ENCODE measurements at places on chromosomes 6 and 20.

GRCh38 chr6:4872841-4873240 lies 96.6 kb downstream of the CDYL start:
- no peak for DNase-seq

DNA sequence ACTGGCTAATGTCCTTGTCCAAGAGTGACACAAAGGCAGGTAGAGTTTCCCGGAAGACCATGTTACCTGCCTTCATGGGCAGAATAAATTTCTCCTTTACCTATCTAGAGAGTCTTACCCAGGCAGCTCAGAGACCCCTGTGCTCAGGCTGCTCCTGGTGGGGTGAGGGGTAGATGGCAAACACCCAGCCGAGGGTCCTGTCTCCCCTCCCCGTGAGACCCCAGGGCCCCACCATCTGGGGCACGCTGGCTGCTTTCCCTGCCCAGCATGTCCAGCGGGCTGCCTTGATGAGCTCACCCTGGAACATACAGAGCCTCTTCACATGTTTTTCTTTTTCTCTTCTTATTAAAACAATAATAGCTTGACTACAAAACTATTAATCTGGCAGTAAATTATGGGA lies 116.5 kb downstream of the EDN3 start:
- DNase-seq: no peak

- no peak for DNase-seq
These were observed 65.7 kb upstream of the EEF1A1 start for GRCh38 chr6:73586416-73586974.

- DNase-seq: no peak
These were observed 42.8 kb upstream of the LOC128125822 start for GRCh38 chr6:63529498-63529897.

DNA sequence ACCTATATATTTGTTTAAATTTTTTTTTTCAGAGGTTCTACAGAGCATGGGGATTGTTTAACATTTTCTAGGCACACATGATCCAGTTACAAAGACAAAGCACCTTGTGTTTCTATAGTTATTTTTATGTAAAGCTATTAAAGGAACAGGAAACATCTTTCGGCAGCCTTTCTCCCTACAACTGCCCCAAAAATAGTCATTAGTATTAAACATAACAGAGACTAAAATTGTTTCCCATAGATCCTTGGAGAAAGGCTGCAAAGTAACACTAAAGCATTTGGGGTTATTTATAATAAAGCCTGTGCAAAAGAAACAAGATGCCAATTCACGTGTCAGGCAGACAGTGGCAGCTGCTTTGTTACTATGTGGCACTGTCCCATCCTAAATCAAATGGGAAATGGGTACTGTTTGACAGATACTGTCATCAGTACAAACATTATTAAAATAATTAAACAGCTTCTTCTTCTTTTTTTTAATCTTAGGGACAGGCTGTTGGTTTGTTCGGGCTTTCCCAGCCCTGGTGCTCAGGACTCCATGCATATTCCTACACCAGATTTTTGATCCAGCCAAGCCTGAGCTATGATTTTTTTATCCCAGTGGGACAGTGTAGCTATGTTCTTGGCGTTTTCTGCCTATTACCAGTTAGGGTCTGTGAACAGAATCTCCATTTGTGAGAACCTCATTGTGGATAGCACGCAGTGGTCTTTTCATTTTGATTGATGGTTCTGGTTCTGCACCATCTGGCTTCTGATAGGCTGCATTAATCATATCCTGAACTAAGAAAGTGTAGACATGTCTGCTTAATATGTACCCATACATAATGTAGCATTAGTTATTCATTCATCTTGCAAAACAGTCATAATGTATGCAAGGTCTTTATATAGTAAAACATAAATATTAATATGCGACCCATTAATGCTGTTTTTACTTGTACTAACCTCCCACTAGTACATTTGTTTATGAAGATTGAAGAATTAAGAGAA lies 460.4 kb upstream of the SOX4 start:
- DNase-seq: no peak

GRCh38 chr6:79431537-79431933 lies 105.7 kb downstream of the LCA5 start:
- no peak for DNase-seq

DNA sequence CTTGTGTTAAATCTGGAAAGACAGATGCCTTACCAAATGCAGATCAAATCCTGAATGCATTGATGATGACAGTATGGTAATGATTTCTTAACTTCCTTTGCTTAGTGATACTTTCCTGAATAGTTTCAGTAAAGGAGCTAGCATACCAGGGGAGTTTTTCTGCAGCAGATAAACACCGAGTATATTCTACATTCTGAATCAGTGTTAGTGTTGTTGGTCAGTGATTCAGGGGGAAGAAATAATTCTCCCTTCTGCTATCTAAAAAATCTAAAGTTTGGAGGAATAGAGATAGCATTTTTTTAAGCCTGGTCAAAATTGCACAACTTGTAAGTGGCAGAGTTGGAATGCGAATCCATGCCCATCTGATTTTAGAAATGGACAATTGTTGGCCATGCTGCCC lies 512.2 kb upstream of the MARCKS start:
- no peak for DNase-seq

DNA sequence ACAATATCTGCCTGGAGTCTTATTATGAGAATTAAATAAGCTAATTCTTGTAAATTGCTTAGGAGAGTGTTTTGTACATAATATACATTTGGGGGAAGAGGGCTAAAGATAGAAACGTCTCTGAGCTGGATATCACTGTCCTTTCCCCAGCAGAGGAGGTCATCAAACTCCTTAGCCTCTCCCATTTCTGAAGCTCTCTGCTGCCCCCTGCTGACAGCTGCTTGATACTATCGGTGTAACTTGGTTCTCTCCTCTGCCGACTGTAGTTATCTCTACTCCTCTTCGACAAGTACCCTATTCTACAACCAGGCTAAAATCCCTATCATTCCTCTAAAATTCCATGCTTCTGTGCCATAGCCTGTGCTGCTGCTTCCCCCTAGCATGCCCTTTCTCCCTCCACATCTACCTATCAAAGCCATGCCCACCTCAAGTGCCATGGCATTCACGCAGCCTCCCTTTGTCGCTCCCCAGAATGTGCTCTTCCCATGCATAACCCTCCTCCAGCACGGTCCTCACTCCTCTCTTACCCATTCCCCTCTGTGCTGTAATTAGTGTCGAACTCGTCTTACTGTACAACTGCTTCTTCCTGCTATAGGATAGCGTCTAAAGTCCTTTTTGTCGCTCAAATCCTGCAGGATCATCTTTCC lies 101.2 kb downstream of the EPM2A start:
- DNase-seq: peak; percentile 65

GRCh38 chr20:47400685-47401084 lies 44.2 kb upstream of the ZMYND8 start:
- DNase-seq: no peak

- DNase-seq: no peak
These were observed 1.8 kb downstream of the RALGAPA2 start for GRCh38 chr20:20710443-20711315.

DNA sequence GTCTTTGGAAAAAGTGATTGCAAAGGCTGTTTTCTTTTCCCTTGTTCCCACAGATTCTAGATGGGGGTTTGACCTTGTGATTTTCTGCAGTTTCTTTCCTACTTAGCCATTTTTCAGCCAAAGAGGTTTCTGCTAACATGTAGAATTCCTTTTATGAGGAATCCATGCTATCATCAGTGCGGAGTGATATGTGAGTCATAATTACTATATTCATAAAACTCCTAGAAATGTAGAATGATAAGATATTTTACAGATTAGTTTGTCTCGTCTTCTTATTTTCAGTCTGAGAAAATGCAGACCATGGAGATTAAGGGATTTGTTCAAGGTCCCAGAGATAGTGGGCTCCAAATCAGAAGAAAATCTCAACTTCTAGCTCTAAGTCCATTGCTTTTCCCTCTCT lies 98.6 kb downstream of the KCNQ5 start:
- DNase-seq: no peak

DNA sequence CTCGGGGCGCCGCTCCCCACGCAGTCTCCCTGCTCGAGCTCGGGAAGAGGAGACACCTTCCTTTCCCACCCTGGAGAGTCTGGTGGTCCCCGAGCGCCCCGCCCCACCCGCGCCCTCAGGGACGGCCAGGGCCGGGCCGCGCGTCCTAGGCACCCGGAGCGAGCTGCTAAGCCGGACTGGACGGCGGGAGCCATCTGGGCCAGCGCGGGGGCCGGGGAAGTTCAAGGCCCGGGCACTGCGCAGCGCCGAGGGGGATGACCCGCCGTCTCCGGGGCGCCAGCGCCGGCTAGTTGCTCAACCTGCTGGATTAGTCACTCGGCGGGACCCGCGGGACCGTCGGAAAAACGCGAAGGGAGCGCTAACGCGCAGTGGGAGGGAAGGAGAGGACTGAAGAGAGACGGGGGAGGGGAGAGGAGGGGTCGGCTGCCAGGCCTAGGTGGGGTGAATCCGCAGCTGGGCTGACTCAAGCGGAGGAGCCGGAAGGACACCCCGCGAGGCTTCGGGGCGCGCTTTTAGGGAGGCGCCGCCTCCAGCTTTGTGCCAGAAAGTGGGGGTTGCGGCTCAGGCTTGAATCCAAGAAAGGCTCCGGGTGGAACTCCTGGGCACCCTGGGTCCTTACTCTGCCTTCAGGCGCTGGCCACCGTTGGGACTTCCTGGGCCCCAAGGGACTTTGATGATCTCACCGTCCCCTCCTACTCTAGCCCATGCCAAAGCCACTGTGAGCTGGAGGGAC lies 75.7 kb upstream of the FOXP4 start:
- no peak for DNase-seq

GRCh38 chr6:27672113-27672799 lies 199.4 kb upstream of the ZNF184 start:
- DNase-seq: no peak

DNA sequence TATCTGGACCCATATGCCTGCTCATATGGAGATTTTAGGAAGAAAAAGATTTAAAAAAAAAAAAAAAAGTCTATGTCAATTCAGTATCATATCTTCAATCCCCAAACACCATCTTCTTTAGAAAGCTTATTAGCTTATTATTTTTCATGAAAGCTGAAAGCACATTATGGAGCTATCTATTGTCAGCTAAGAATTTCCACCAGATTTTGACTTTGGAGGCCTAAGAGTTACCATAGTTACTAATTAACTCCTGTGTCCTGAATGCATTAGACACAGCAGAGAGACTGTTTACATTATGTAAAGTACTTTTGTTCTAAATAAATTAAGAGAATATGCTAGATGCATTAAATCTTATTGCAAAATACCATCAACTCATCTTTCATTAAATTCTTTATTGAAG lies 255.5 kb upstream of the NRSN1 start:
- DNase-seq: no peak

DNA sequence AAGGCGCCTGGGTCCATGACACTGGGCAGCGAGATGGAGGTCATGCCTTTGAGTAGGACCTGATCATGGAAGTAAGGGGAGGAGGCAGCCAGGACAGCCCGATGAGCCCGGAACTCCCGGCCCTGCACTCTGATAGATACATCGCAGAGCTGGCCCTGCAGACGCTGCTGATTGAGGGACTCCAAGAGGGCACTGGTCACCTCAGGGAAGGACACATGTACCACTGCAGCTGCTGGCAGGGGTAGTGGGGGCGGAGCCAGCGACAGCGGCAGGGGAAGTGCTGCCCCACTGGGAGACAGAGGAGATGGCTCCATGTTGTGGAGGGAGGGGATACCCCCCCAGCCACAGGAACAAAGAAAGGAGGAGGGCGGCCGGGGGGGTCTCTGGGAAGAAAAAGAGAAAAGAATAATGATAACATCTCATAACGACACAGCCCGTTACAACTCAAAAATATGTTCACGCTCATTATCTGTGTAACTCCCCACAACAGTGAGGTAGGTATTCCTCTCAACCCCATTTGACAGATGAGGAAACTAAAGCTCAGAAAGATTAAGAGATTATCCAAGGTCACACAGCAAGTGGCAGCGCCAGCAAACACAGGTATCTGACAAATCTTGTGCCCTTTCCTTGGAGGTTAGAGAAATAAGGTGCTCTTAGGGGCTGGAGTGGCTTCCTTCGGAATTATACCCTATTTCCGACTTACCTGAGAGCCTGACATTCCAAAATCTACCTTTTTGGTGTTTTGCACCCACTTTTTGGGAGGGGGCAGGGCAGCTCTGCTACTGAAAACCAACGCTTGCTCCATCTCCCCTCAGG lies 733 bp downstream of the ZBTB22 start:
- DNase-seq: no peak

DNA sequence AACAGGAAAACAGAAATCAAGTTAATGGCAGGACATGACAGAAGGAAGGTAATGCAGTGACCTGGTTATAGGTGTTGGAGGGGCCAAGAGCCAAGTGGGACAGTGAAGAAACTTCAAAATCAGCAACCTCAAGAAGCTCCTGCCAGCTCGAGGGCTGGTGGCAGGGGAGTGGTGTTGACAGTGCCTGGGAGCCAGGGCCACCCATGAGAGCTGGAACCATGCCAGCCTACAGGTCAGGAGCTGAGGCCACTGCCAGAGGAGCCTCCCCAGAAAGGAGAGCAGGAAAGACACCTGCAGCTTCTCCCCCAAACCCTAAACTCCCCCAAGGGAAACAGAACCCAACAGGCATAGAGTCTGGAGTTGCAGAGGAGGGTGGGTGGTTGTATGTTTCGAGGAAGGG lies 262.1 kb downstream of the LRFN2 start:
- no peak for DNase-seq

- DNase-seq: no peak
These were observed 257.5 kb downstream of the MMUT start for GRCh38 chr6:49205526-49205925.

DNA sequence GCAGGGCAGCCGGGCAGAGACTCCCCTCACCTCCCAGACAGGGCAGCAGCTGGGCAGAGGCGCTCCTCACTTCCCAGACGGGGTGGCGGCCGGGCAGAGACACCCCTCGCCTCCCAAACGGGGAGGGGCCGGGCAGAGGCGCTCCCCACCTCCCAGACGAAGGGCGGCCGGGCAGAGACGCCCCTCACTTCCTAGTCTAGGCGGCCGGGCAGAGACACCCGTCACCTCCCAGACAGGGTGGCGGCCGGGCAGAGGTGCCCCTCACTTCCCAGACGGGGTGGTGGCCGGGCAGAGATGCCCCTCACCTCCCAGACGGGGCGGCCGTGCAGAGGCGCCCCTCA lies 6.6 kb upstream of the PRIM2 start:
- no peak for DNase-seq

DNA sequence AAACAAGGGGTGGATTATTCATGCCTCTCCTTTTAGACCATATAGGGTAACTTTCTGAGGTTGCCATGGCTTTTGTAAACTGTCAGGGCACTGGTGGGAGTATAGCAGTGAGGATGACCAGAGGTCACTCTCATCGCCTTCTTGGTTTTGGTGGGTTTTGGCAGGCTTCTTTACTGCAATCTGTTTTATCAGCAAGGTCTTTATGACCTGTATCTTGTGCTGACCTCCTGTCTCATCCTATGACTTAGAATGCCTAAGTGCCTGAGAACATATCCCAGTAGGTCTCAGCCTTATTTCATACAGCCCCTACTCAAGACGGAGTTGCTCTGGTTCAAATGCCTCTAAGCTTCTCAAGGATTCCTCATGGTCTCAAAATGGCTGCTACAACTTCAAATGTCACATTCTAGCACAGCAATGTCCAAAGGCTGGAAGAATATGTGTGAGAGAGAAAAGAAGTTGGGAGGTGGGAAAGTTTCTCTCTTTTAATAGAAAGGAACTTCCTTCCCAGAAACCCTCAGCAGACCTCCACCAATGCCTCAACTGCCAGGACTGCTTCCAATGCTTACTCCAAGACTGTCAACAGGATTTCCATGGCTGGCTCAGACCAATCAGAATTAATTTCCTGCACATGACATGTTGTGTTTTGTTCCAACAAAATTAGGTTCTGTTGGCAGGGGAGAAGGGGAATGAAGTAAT lies 46.6 kb upstream of the SLC9A8 start:
- no peak for DNase-seq

GRCh38 chr6:113089056-113089455 lies 741.9 kb downstream of the RFPL4B start:
- no peak for DNase-seq
